ENCODE measurements at places on chromosomes 3 and 15.

DNA sequence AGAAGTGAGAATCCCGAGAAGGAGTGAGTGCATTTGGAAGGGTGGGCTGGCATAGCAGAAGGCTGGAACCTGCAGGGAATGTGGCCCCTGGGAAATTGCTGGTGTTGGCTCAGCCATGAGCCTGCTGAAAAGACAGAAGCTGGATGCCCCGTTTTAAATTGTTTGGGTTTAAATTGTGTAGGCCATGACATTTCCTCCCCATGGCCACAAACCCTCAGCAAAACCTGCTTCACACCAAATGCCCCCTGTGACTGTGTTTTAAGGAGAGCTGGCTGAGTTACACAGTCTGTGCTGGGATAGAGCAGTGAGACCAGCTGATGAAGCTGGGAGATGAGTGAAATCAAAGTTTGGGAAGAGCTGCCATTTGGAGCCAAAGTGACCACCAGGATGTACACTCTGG, 216.3 kb upstream of the RGMA start:
- no peak for DNase-seq

GRCh38 chr3:138079901-138080300, 35.5 kb downstream of the DZIP1L start:
- DNase-seq, result no peak

DNA sequence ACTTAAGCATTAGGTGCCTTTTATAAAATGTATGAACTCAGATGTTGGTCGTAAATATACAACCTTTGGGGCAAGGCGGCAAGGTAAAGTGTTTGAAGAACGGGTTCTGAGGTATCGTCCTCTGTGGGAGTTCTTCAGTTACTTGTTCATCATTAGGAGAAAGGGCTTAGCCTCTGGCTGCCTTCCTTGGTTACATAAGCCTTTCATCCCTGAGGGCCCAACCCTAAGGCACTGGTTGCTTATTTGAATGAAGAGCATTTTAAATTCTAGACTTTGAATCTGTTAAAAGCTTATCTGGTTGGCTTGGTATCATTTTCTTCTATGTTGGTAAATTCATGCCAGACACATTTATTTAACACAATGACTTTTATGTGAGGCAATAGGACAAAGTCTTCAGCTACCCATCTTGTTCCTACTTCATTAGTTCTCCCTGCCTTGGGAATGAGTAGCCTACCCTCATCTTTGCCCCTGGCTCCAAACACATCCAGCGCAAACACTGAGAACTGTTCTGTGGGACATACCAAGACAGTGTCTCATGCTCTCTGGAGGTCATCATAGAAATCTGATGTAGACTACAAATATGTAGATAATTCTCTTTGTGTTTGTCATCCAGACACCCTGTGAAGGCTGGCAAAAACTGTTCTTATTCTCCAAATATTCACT, 12.4 kb upstream of the CCDC80 start:
- DNase-seq, result no peak

DNA sequence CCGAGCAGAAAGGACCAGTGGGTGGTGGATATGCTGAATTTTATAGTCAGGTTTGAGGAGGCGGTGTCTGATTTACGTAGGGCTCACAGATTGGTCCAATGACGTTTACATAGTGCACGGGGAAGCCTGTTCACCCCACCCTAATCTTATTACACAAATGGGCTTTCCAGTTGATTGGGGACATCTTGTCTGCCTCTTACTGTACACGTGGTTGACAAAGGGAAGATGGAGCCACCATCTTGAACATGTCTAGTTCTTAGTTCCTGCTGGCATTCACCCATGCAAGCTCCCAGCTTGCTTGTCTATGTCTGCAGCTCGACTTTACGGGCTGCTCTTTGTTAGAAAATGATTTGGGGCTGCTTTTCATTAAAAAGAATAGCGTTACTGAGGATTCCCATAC, 332.0 kb upstream of the SLCO3A1 start:
- no peak for DNase-seq

- DNase-seq, result no peak
Measured at GRCh38 chr3:15654127-15654526, 52.6 kb downstream of the BTD start.

DNA sequence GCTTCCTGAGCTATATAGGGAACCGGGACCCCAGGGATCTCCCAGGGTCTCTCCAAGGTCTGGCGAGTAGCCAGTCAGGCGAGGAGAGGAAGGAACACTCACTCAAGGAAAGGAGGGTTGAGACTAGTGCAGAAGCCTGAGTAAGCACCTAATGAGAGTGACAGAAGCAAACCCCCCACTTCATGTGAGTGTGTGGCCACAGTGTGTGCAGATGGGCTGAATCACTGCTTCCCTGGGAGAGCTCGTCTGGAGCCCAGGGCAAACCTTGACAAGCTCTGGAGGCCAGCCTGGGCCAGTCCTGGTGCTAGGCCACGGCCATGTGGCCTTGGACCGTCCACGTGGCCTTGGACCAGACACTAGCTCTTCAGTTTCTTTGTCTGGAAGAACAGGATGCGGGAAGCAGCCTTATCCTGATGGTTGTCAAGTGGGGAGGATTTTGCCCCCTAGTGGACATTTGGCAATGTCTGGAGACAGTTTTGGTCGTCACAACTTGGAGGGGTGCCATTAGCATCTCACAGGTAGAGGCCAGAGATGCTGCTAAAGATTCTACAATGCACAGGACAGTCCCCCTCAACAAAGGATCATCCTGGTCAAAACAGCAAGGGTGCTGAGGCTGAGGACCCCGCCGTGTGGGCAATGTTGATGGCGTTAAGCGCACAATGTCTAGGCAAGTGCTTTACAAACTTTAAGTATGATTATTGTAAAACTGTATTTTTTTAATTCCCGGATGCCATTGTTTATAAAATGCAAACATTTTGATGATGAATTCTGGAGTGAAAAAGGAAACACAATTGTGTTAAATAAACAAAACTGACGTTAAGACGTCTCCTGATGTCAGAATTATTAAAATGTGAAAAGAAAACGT, 34.8 kb upstream of the CTSH start:
- no peak for DNase-seq

DNA sequence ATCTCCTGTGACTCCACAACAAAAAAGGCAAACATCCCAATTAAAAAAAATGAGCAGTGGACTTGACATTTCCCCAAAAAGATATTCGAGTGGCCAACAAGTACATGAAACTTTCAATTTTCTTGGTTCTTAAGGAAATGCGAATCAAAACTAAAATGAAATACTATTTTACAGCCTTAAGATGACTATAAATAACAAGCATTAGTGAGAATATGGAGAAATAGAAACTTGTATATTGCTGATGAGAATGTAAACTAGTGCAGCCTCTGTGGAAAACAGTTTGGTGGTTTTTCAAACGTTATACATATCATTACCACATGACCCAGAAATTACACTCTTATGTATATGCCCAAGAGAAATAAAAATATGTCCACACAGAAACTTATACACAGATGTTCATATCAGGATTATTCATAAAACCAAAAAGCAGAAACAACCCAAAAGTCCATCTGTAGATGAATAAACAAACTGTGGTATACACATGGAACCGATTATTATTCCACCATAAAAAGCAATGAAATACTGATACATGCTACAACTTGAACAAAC, 153.2 kb upstream of the GPR149 start:
- no peak for DNase-seq

DNA sequence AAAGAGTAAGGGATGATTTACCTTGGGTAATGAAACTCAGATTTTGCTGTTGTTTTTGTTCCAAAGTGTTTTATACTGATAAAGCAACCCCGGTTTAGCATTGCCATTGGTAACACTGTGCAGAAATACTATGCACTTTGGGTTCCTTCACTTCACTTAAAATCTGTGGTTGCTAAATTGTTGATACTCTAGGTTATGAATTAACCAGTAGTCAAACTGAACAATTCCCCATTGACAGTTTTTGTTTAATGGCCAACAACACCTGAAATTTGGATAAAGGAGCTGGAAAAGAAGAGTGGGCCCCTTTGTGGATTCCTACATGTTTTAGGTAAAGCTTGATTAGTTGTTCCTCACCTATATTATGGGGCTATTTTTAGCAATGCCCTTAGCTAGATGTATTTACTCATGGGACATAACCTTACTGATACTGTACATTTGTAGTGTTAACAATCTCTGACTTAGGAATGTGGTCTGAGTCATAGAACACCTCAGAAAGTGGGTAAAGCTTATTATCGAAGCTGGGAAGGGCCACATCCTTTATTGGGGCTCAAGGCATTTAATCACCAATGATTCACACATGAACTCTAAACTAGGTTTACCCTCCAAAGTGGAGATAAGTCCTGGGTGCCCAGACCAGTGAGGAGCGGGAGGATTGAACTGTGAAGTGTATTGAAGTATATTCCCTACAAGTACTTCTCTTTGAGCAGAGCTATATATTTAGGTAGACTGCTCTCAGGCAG, 29.5 kb upstream of the THRB start:
- DNase-seq, result no peak

- DNase-seq, result peak; percentile 96
Measured at GRCh38 chr3:36992806-36993325, at the start of gene EPM2AIP1. Gene EPM2AIP1, minus strand, starts transcription at chr3:36993131. Its CDS starts 54 bp downstream, at chr3:36993077.

GRCh38 chr3:34292605-34293300, 494.3 kb downstream of the PDCD6IP start:
- DNase-seq, result no peak

GRCh38 chr15:94480289-94480834, 249.0 kb downstream of the MCTP2 start:
- no peak for DNase-seq

DNA sequence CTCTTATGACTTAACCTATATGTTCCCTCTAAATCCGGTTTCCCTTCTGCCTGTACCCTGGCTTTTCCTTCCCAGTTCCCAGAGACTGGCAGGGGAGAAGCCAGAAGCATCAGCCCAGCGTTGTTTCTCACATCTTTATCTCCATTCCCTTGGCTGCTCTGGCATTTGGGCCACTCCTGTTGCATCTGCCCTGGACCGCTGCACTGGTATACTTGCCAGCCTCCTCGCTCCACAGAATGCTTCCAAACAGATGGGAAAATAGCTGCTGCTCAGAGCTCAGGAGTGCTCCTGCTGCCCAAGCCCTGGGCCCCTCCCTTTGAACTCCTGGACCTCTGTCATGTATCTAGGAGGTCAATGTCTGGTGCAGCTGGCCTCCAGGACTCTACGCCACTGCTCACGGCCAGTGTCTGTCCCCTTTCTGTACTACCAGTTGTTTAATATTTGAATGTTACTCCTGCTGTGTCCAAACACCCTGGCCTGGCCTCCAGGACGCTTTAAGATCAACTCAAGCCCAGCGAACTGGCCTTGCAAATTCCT, 6.8 kb downstream of the SPINT1 start:
- peak; percentile 42 for DNase-seq

DNA sequence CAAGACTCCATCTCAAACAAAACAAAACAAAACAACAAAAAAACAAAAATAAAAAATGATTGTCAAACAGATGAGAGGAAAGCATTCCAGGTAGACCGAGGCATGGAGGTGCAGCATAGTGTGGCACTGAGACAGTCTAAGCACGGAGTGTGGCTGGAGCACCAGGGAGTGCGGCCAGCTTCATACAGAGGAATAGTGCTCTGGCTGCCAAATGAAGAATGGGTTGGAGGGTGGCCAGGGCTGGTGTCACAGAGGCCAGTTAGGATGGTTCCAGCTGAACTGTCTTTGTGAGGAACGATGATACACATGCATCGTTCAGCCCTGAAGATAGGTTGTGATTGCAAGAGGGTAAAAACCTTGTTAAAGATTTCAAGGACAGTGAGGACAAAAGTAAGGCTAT, 28.3 kb downstream of the MITF start:
- DNase-seq, result peak; percentile 50

DNA sequence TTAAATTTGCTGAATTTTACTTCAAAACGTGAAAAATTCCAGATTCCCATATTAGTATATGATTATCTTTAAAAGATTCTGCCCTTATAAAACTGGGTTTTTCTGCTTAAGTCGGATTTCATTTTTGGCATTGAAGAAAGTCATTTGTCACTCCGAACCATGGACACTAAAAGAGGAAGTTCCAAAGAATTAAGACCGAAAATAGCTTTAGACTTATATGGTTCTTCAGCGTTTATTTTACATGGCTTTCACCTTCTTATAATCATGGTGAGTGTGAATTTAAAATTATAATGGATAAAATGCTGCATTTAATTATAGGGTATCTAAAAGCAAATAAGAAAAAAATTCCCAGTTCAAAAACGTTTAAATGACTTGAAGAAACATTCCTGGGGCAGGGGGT, 1.0 kb downstream of the C3orf38 start:
- DNase-seq, result no peak

GRCh38 chr3:72186400-72186855, 401.5 kb upstream of the PROK2 start:
- no peak for DNase-seq

GRCh38 chr3:158094235-158095110, 11.7 kb downstream of the SHOX2 start:
- DNase-seq, result peak; percentile 72

GRCh38 chr3:178507507-178508442, 28.5 kb upstream of the KCNMB2 start:
- DNase-seq, result no peak

DNA sequence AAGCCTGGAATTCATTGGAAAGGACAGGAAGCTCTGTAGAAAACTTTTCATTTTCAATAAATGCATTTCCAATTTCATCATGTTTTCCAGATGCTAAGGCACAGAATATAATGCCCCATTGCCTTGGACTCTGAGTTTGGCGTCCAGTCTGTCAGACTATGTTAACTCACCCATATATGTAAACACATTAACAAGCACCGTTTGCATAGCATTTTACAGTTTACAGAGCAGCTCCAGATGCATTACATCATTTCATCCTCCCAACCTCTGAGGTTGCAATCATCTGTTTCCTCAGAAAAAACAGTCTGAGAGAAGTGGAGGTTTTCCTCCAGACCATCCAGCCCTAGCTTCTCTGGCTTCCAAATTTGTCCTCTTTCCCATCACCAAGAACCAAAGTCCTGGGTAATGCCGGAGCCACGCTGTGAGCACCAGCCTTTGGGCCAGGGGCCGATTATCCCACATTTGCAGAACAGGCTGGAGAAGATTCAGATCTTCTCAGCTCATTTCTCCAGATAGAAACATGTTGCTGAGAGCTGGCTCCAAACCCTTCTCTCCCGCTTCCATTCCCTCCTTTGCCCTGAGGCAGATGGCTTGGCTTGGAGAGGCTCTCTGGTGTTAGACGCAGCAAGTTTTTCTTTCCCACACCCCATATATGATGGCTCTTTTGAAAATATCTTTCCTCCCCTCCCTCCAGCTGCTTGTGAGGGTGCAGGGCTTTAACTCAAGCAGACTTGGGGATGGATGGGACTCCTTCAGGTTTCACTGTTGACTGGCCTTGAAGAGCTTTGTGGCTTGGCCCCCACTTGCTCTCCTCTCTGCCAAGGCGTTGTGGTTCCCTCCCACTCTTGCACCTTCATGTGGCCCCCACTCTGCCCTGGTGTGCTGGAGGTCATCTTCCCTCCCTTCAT, 26.0 kb downstream of the CYP19A1 start:
- no peak for DNase-seq

DNA sequence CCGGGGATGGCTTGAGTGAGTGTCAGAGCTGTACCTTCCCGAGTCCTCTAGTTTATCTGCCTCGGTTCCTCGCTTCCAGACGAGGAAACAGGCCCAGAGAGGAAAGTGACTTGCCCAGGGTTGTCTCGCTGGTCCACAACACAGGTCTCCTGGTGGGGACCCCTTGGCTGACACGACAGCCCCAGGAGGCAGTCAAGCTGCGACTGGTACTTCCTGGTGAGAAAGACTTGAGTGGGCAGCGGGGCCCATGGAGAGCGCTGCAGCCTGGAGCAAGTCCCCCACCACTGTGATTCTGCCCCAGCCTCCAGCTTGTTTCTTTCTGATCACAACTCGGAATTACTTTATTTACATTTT, 600 bp upstream of the CHRNA5 start:
- no peak for DNase-seq
